ENCODE measurements at places on chromosomes 7 and 10.
A peak's percentile ranks its signal among the peaks of the same experiment; 100 is the strongest.

- DNase-seq = peak; percentile 81
Measured at GRCh38 chr7:130941322-130942210, 207.6 kb upstream of the KLF14 start.

DNA sequence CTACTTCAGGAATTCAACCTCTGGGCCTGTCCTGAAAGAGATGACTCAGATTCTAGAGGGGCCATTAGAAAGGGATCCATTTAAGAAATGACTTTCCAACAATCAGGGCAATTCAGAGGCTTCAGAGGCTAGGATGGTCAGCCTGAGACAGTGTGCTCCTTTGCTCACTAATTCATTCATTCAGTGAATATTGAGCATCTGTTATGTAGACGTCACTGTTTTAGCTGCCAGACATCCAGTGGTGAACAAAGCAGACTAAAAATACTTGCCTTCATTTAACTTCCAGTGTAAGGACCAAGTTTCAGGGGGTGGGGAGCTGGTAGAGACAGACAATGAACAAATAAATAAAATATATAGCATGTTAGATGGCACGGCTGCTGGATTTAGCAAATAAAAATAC is 1.6 kb downstream of the KIAA1217 start:
- DNase-seq = no peak

- no peak for DNase-seq
Measured at GRCh38 chr10:42979721-42980467, 97.0 kb upstream of the RET start.

GRCh38 chr7:113285411-113285810 is 167.1 kb upstream of the SMIM30 start:
- no peak for DNase-seq

- DNase-seq = peak; percentile 53
Measured at GRCh38 chr10:124037784-124038183, 55.6 kb downstream of the CHST15 start.

GRCh38 chr10:126087153-126087680 is 190.9 kb downstream of the FANK1 start:
- DNase-seq = no peak

- no peak for DNase-seq
Measured at GRCh38 chr7:101468546-101469275, 106.0 kb downstream of the COL26A1 start.

DNA sequence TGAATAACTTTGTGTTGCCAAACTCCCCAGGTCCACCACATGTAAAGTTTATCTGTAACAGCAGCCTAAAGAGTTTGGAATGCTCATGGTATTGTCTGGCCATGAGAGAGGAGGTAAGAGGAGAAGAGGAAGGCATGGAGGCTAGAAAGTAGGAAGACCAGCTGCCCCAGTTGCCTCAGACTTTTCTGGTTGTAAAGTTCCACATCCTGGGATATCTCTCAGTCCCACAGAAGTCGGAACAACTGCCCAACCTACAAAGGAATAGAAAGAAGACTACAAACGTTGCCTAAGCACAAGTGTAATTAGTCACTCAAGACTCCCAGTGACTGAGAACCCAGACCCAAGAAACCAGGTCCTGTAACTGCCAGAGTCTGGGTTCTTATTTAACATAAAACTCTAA is 47.3 kb downstream of the CREB3L2 start:
- no peak for DNase-seq

GRCh38 chr7:69032848-69033247 is 565.4 kb upstream of the AUTS2 start:
- no peak for DNase-seq

DNA sequence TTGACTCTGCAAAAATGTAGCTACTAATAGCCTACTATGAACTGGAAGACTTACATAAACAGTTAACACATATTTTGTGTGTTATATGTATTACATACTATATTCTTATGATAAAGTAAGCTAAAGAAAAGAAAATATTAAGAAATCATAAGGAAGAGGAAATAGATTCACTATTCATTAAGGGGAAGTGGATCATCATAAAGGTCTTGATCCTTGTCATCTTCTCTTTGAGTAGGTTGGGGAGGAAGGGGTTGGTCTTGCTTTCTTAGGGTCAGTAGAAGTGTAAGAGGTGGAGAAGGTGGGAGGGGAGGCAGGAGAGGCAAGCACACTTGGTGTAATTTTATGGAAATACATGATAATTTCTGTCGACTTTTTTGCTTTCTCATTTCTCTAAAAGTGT is 81.3 kb downstream of the NAMPT start:
- no peak for DNase-seq

GRCh38 chr10:20287586-20287985 is 471.4 kb downstream of the PLXDC2 start:
- DNase-seq = no peak

- no peak for DNase-seq
Measured at GRCh38 chr7:102395592-102395872, 631 bp upstream of the PRKRIP1 start.
